ENCODE measurements at places on chromosomes 4 and X. TPM values are rescaled to one million over a fixed set of nuclear protein-coding genes. Genes with fewer than 3 reads are reported as not detected.

CXCL5 gene
- total RNA-seq, result 10.9 TPM

PCDH10 gene
- total RNA-seq, result 2.4 TPM

NDUFB11 gene
- 94.2 TPM for total RNA-seq

BCLAF3 gene
- total RNA-seq, result 1.7 TPM

ARHGAP10 gene
- total RNA-seq, result 18.4 TPM

CYBB gene
- total RNA-seq, result not detected

TMPRSS11D gene
- total RNA-seq, result not detected

TCP11X2 gene
- total RNA-seq, result not detected

CT45A5 gene
- not detected for total RNA-seq

ANKRD17 gene
- 37.5 TPM for total RNA-seq

DMD gene
- 8.9 TPM for total RNA-seq

DUSP21 gene
- not detected for total RNA-seq

CT47B1 gene
- total RNA-seq, result not detected

ZNF185 gene
- total RNA-seq, result 4.0 TPM

XAGE1A gene
- not detected for total RNA-seq

XIAP gene
- 28.2 TPM for total RNA-seq

ARR3 gene
- total RNA-seq, result not detected

STPG2 gene
- 0.52 TPM for total RNA-seq

LUZP4 gene
- not detected for total RNA-seq

FAT4 gene
- total RNA-seq, result 7.5 TPM

HHIP gene
- total RNA-seq, result 0.24 TPM

PDK3 gene
- total RNA-seq, result 7.2 TPM

LDB2 gene
- total RNA-seq, result 10.2 TPM

SERPINA7 gene
- not detected for total RNA-seq

STK26 gene
- total RNA-seq, result 10.9 TPM

SPANXN4 gene
- not detected for total RNA-seq

TLR2 gene
- 0.08 TPM for total RNA-seq

CTAG2 gene
- not detected for total RNA-seq

PRDM8 gene
- total RNA-seq, result 11.9 TPM

USP17L11 gene
- total RNA-seq, result not detected

CXorf51B gene
- total RNA-seq, result not detected

CTAG1B gene
- not detected for total RNA-seq

GPR78 gene
- 0.26 TPM for total RNA-seq

SLC9B1 gene
- total RNA-seq, result not detected

USP17L26 gene
- not detected for total RNA-seq

MGAT4D gene
- not detected for total RNA-seq

PPID gene
- 23.8 TPM for total RNA-seq

GDI1 gene
- 77.9 TPM for total RNA-seq

NKX6-1 gene
- total RNA-seq, result 0.56 TPM

PPP2R2C gene
- 0.26 TPM for total RNA-seq

ARMCX4 gene
- total RNA-seq, result 3.1 TPM

KANTR gene
- total RNA-seq, result 10.6 TPM

All from epithelial cell of alveolus of lung (primary cell).